ENCODE measurements at places on chromosomes 4 and X.
A peak's percentile ranks its signal among the peaks of the same experiment; 100 is the strongest.

- DNase-seq: no peak
Observed at GRCh38 chr4:84500386-84501201, 1.5 kb upstream of the NKX6-1 start.

DNA sequence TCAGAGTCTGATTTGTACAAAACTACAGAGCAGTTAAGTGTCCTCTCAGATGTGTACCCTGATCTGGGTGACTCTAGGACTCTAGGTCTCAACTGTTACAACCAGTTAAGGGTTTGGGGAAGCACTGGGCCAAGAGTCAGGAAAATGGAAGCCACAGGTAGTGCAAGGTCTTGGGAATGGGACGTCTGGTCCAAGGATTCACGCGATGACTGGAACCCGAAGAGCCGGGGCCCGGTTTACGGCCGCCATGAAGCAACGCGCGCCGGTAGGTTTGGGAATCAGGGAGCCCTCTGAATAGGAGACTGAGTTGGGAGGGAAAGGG, 321 bp upstream of the HPRT1 start:
- DNase-seq: no peak

DNA sequence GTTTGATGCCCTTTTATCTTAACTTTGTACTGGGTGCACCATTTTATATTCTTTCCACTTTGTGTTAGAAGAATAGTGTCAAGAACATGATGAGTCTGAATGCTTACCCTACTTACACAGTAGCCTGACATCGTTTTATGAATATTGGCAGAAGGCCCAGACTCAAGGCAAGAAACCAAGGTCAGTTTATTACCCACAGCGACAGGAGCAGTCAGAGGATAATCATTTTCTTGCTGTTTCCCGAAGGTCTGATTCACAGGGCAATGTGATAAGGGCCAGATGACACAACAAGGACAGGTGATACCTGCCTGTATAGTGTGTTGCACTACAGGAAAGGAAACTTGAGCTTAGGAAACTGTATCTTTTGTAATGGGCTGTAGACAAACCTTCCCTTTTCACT, 417.4 kb downstream of the SPOCK3 start:
- DNase-seq: no peak

DNA sequence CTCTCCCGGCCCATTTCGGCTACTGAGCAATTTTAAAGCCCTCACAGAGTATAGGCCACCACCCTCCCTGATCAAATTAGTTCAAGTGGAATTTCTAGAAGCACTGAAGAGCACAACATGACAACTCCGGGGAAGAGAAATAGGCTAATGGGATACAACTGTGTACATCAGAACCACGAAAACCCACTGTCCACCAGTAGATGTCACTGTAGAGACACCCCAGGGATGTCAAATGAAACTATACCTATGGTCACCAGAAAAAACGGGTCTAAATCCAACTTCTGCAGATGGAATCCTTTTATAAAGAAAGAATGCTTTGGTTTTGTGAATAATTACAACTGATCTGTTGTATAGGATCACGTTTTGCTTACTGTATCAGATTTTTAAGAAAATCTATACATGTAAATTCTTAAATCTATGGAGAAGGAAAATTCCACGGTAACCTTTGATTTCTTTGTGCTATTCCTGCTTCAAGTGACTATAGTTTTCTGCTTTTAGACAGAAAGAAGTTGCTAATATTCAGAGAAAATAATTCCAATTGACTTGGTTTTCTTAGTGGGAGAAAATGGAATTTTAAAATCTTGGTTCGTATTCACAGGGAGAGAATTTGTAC, 29.5 kb upstream of the MAP3K15 start:
- no peak for DNase-seq

- DNase-seq: no peak
Observed at GRCh38 chr4:136227315-136227714, 1305.0 kb downstream of the PCDH18 start.

DNA sequence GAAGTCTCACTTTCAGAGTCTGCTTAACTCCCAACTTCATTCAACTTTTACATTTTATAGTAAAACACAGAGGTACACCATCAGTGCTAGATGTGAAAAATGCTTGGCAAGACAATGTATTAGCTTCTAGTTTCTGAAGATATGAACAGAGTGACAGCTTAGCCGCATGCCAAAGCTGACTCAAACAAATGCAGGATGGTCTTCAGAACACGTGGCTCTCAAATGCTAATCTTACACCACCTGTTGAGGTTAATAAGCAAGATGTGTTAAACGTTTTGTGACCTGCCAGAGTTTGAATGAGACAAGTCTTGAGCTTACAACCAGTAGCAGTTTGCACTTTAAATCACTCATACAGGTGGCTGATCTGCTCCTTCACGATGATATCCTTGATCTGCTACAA, 18.9 kb upstream of the GPM6B start:
- no peak for DNase-seq

GRCh38 chr4:14188214-14188613, 560.7 kb upstream of the BOD1L1 start:
- no peak for DNase-seq

DNA sequence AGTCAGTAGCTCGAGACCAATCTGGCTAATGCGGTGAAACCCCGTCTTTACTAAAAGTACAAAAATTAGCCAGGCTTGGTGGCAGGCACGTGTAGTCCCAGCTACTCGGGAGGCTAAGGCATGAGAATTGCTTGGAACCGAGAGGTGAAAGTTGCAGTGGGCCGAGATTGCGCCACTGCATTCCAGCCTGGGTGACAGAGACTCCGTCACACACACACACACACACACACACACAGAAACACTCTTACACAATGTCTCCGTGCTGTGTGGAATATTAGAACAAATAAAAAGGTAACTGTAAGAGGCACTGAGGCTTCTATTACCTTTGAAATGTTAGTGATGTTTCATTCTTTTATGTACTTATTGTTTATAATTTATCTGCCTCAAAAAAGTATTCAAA, 326.6 kb downstream of the GPAT3 start:
- no peak for DNase-seq

- no peak for DNase-seq
Observed at GRCh38 chrX:110322603-110323002, 4.7 kb upstream of the AMMECR1 start.

- DNase-seq: no peak
Observed at GRCh38 chr4:84146300-84146959, 352.7 kb downstream of the NKX6-1 start.

- DNase-seq: no peak
Observed at GRCh38 chrX:151132531-151132930, 43.9 kb upstream of the GPR50 start.

GRCh38 chr4:152806501-152807125, 26.9 kb downstream of the ARFIP1 start:
- DNase-seq: no peak

- DNase-seq: no peak
Observed at GRCh38 chr4:26803211-26803861, 57.3 kb upstream of the STIM2 start.

DNA sequence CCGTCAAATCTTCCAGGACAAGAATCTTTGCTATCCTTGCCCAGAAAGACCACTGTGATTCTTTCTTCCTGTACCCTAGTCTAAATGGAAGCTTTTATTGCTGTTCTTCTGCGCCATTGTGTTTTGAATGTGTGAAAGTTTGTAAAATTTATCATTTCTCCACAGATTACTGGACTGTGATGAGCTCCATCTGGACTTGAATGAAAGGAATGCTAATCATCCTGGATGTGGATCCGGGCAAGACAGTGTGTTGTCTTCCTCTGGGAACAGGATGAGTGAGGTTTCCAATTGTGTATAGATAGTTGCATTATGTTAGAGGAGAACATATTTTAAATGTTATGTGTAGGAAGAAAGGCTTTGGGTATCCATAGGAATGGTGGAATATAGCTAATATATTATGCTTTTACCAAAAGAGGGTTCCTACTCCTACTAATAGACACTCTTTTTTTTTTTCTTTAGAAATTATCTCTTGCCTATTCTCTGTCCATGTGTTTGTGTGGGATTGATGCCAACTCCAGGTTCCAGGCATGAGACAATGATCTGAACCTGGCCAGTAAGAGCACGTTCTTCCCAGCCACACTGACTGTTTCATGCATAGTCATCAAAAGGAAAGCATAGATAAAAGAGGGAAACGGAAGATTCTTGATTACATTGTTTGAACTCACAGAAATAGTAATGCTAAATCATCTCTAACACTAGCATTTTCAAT, 803.6 kb upstream of the ADGRL3 start:
- no peak for DNase-seq

- DNase-seq: no peak
Observed at GRCh38 chrX:22366166-22366702, 93.5 kb downstream of the CBLL2 start.

- DNase-seq: peak; percentile 7
Observed at GRCh38 chr4:121138039-121138825, 25.9 kb downstream of the TNIP3 start.

GRCh38 chr4:134470544-134470943, 269.0 kb upstream of the PABPC4L start:
- no peak for DNase-seq

- no peak for DNase-seq
Observed at GRCh38 chr4:183755596-183755995, 96.5 kb downstream of the TRAPPC11 start.

- no peak for DNase-seq
Observed at GRCh38 chr4:55927803-55928437, 20.8 kb upstream of the CEP135 start.

DNA sequence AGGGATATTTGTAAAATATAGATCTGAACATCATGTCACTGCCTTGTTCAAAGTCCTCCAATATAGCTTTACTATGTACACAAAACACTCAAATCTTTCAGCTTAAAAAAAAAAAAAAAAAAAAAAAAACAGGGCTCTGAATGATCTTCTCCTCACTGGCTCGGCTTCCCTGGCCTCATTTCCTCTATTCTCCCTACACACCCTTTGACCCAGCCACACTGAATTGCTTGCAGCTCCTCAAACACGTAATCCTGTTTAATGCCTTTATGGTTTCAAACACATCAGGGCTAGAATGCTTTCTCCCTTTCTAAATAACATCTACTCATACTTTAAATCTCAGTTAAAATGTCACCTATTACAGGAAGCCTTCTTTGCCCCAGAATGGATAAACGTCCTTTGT, 60.8 kb downstream of the MTMR8 start:
- no peak for DNase-seq

- no peak for DNase-seq
Observed at GRCh38 chr4:13441506-13441905, 42.6 kb downstream of the RAB28 start.

DNA sequence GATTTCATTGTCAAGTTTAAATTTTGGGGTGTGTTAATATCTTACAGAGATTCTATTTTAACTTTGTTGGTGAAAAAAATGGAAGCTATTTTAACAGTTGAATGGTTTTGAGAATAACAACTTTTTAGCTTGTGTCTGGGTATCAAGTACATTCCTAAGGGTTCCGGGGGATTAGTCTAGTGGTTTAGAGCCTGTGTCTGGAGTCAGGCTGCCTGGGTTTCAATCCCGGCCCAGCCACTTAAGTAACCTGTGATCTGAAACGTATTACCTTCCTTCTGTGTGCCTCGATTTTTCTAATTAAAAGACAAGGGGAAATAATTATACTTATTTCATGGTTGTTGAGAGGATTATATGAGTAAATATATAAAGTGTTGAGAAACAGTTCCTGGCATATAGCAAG, 288.6 kb upstream of the NR3C2 start:
- DNase-seq: no peak

GRCh38 chr4:121861426-121861825, 8.8 kb downstream of the BBS7 start:
- DNase-seq: no peak

GRCh38 chr4:3421470-3421869, 20.3 kb upstream of the HGFAC start:
- DNase-seq: no peak

GRCh38 chr4:147368948-147369347, 111.9 kb upstream of the EDNRA start:
- DNase-seq: no peak

- DNase-seq: no peak
Observed at GRCh38 chrX:153739754-153740486, 15.3 kb downstream of the ABCD1 start.

DNA sequence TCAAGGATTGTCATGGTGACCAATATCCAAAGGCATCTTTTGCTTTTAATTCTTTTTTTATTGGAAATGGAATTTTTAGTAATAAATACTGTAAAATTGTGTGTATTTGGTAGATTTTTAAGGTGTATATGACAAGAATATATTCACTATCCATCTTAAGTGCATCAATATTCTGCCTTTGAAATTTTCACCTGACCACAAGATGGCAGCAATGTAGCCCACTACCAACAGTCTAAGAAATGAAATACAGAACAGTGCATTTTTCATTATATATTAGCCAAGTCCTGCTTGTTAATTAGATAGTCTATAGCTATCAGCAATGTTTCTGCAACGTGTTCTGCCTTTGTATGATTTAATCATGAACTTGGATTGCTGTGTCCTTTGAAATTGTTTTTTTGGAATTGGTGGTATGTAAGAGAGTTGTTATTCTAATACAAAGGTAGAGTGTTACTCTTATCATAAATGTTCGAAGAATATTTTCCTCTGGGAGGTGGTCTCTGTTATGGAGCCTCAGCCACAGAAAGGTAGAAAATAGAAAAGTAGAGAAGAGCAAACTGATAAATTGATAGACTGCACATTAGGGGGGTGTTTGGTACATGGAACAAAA, 38.2 kb downstream of the HPGDS start:
- no peak for DNase-seq

Measured in stimulated activated CD4-positive, alpha-beta T cell treated with anti-CD3 and anti-CD28 coated beads, TNF-alpha, amount 100 ng/mL, for 4 hours (primary cell).